ENCODE measurements at places on chromosomes 6 and 20.

DNA sequence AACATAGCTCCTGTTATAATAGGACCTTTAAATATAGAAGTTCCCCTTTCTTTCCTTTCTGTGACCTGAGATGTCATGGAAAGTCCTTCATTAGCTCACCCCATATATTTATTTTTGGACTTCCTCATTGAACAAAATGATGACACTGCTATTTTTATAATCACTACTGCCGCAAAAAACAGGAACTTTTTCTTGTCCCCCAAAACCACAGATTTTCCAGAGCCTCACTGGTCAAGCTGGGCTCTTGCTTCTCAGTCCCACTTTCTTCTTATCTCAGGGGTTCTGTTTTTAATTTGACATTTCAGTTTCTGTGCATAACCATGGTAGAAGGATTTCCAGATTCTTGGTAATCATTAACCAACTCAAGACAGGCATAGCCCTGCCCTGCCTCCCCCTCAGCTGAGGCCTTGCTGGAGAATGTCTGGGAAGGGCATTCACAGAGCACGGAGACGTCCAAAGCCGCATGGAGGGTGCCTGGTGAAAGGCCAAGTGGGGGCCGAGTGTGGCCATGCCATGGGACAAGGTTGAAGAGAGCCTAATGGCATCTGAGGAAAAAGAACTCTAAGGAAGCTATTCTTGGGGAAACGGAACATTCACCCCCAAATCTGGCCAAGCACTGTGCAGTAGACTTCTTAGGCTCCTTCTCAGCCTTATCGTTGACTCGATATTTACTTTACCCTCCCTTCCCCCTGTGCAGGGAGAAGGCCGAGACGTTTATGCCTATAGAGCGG is 73.7 kb downstream of the EDN1 start:
- DNase-seq, result no peak

- no peak for DNase-seq
Measured at GRCh38 chr6:166621114-166621540, 5.9 kb downstream of the RPS6KA2 start.

DNA sequence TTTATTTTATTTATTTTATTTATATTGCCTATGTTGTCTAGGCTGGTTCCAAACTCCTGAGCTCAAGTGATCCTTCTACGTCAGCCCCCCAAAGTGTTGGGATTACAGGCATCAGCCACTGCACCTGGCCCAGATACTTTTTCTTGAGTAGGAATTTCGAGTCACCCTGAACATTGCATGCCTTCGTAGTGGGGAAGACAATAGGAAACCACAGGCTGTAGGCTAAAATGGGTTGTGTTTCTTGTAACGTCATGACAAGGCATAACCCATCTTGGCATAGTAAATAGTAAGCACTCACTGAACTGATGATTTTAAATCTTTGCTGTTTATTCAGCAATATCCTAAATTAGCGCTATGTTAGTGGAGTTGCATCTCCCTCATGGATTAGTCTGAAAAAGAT is 34.9 kb downstream of the PTPN1 start:
- no peak for DNase-seq

- DNase-seq, result no peak
Measured at GRCh38 chr6:142784344-142784743, 160.6 kb downstream of the HIVEP2 start.

DNA sequence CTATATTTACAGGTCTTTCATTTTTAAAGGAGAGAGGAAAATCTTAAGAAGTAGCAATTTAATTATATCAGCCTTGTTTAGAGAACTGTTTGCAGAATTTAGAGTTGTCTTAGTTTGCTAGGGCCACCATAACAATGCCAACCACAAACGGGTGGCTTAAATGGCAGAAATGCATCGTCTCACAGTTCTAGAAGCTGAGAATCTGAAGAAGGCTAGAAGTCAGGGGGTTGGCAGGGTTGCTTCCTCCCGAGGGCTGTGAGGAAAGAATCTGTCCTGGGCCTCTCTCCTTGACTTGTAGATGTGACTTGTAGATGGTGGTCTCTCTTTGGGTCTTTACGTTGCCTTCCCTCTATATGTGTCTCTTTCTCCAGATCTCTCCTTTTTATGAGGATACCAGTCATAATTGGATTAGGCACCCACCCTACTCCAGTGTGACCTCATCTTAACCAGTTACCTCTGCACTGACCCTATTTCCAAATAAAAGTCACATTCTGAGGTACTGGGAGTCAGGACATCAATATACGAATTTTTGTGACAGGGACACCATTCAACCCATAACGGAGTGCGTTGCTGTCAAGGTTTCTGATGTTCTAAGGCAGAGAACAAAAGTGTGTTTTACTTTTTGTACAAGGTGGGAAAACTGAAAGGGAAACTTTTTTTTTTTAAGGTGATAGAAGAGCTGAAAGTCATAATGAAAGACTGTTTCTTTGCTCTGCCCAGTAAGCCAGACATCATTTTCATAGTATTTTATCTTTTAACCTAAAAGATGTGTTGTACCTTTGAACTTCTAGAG is 84.4 kb downstream of the SAMD3 start:
- no peak for DNase-seq
